ENCODE measurements at places on chromosomes 6 and 20.

- DNase-seq = no peak
These were observed 142.5 kb upstream of the ID4 start for GRCh38 chr6:19694697-19695096.

GRCh38 chr6:121830736-121831135, 395.3 kb downstream of the GJA1 start:
- DNase-seq = no peak

DNA sequence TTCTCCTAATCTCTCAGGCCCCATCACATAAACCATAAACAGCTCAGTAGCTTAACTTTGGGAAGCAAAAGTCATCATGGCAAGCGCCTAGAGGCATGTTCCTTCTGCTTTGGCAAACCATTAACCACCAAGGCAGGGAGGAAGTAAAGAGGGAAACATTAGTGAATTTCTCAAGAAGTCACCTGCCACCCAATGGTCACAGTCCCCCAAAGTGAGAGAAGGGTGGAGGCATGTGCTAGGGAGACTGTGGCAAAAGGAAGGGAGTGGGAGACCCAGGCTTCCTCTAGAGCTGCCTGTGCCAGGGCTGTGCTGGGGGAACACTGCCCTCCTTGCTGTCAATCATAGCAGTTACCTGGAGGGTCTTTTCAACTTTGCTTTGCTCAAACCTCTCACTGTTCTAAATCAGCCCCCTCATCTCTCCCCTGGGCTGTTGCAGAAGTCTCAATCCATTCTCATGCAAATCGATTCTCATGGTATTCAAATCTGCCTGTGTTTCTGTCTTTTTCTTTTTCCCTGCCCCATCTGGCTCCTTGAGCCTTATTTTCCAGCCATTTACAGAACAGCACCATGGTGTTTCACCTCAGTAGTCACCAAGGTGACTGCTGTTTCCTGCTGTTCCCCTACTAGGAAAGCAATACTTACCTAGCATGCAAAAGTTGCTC, 1.8 kb upstream of the RNF24 start:
- no peak for DNase-seq

GRCh38 chr6:125888989-125889656, 67.4 kb upstream of the HINT3 start:
- no peak for DNase-seq

GRCh38 chr20:24488064-24488799, 18.8 kb downstream of the SYNDIG1 start:
- no peak for DNase-seq
